ENCODE measurements at places on chromosomes 12 and 14.

- DNase-seq: no peak
Observed at GRCh38 chr14:65237941-65238340, 135.6 kb upstream of the MAX start.

DNA sequence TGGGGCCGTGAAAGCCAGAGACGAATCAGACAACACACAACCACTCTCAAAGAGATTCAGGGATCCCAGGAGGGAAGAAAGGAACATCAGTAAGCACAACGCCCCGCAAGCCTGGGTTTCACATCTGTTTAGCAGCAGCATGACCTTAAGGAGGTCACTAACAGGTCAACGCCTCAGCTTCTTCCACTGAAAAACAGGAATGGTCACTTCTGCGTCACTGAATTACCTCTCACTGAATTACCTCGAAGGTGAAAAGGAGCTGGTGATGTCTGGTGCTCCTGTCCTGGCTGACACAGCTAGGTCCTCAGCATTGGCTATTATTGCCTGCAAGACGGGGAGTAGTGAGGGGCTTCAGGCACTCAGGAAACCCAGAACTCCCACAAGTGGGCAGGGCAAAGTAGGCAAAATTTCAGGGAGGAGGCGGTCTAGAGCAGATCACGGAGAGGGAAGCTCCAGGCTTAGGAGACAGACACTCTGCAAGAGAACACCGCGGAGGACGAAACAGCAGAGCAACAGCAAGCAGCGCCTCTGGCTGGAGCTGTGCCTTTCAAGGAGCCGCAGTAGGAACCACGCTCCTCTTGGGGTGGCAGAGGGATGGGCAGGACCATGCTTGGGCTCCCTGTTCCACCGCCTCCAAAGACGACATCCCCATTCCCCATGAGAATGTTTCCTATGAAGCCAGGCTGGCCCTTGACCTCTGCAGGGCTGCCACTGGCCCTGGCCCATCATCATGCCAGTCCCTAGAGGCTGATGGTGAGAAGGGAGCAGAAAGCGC lies 108.4 kb downstream of the SINHCAF start:
- DNase-seq: no peak

DNA sequence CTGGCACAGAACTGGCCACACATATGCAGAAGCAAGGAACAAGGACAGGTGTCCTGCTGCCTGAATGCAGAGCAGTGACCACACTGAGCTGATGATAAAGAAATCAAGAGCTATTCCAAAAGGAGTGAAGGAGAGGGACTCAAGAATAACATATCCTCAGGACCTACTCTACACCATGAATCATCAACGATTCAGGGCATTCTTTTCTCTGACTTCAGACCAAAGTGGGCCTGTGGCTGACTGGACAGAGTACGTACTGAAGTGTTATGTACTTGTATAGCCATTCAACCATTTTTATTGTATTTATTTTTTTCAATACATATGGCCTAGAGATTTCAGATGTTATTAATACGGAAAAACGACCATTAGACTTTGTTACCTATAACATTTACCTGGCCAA lies 177.5 kb upstream of the TMTC1 start:
- peak; percentile 40 for DNase-seq

DNA sequence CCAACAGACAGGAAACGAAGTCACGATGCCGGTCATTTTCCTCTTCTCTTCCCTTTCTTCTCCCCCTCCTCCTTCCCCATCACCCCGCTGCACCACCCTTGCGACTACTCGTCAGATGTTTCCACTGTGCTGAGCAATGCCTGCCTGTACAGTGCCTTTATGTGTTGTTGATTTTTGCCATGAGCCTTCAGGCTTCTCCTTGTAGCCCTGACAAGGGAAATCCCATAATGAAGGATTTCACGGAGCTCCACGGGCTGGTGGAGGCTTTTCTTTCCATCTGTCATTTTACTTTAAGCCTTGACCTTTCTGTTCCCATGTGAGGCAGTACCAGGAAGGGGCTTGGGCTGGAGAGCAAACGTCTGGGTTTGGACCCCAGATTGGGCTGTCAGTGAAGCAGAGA lies 28.7 kb upstream of the CCND2 start:
- DNase-seq: no peak

GRCh38 chr12:48682927-48683326 lies 889 bp upstream of the KANSL2 start:
- DNase-seq: no peak

GRCh38 chr12:65643171-65643570 lies 181.1 kb upstream of the HMGA2 start:
- no peak for DNase-seq

GRCh38 chr12:121036810-121037326 lies 2.2 kb downstream of the OASL start:
- peak; percentile 77 for DNase-seq

GRCh38 chr12:32893043-32893442 lies 3.5 kb downstream of the PKP2 start:
- no peak for DNase-seq
